Thoracic aorta (tissue), 2 donors: ENCODE measurements at places on chromosomes 6 and 20.
A peak's percentile ranks its signal among the peaks of the same experiment; 100 is the strongest.

DNA sequence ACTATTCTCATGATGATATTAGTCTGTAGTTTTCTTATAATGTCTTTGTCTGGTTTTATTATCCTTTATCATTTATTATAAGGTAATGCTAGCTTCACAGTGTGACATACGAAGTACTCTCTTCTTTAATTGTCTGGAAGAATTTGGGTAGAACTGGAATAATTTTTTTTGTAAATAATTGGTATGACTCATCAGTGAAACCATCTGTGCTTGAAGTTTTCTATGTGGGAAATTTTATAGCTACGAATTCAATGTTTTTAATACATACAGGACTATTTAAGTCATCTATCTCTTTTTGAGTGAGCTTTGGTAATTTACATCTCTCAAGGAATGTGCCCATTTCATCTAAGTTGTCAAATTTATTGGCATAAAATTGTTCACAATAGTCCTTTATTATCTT, 86.3 kb downstream of the SOD2 start:
- no peaks in the 10 kb centered on the region for H3K4me1 ChIP-seq
- H3K27ac ChIP-seq: no peak overlapping the region
- no peak overlapping the region for H3K4me3 ChIP-seq
- DNase-seq: no peak
- H3K27me3 ChIP-seq: no peaks in the 10 kb centered on the region
- H3K36me3 ChIP-seq: no peaks in the 10 kb centered on the region

- H3K27ac ChIP-seq: no peak overlapping the region
- H3K4me3 ChIP-seq: no peak overlapping the region
- no peaks in the 10 kb centered on the region for H3K36me3 ChIP-seq
- peaks cover 35% of the 10 kb centered on the region for H3K4me1 ChIP-seq
Measured at GRCh38 chr6:139600919-139601475, 226.5 kb upstream of the CITED2 start.

GRCh38 chr6:45654673-45655072, 276.9 kb upstream of the SUPT3H start:
- no peaks in the 10 kb centered on the region for H3K36me3 ChIP-seq
- no peaks in the 10 kb centered on the region for H3K27me3 ChIP-seq
- H3K4me3 ChIP-seq: no peak overlapping the region
- DNase-seq: no peak
- H3K27ac ChIP-seq: no peak overlapping the region
- no peaks in the 10 kb centered on the region for H3K4me1 ChIP-seq

DNA sequence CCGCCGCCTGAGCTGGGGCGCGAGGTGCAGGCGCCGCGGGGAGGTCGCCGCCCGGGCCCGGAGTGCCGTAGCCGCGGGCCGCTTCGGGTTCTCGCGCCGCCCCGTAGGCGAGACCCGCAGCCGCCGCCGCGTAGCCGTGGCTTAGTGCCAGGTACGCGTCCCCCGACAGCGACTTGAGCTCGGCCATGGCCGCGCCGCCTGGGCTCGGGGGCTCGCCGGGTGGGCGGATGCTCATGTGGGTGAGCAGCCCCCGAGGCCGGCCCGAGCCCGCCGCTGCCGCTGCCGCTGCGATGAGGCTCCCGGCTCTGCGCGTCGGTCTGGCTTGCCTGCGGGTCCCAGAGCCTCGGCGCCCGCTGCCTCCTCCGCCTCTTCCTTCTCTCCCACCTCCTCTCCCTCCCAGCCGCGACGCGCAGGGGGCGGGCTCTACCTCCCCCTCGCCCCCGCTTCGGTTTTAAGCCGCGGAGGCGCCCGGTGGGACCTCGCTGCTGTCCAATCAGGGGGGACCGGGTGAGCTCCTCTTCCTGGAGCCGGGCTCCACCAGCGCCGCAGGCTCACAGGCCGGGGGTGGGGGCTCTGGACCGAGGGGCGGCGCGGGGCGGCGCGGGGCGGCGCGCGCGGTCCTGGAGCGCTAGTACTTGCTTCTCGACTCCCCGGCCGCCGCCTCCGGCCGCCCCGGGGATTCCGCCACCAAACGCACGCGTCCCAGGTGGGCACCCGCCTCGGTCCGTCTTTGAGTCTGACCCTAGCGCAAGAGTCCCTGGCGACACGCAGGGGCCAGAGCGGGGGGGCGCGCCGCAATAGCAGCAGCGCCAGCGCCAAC, at the start of gene BHLHE23:
TSS of gene BHLHE23 (minus strand) at position 425 of the 820 bp plus-strand sequence. CDS start at position 235, 190 bp downstream.
- peak within 1 kb of the TSS; percentile 25 for H3K4me3 ChIP-seq
- H3K36me3 ChIP-seq: no peaks in the 10 kb centered on the region
- H3K27me3 ChIP-seq: peaks cover 32% of the 10 kb centered on the region

GRCh38 chr20:55469074-55469473, 536.2 kb downstream of the CBLN4 start:
- no peaks in the 10 kb centered on the region for H3K27me3 ChIP-seq
- no peak overlapping the region for H3K27ac ChIP-seq
- no peaks in the 10 kb centered on the region for H3K4me1 ChIP-seq
- no peak for DNase-seq

DNA sequence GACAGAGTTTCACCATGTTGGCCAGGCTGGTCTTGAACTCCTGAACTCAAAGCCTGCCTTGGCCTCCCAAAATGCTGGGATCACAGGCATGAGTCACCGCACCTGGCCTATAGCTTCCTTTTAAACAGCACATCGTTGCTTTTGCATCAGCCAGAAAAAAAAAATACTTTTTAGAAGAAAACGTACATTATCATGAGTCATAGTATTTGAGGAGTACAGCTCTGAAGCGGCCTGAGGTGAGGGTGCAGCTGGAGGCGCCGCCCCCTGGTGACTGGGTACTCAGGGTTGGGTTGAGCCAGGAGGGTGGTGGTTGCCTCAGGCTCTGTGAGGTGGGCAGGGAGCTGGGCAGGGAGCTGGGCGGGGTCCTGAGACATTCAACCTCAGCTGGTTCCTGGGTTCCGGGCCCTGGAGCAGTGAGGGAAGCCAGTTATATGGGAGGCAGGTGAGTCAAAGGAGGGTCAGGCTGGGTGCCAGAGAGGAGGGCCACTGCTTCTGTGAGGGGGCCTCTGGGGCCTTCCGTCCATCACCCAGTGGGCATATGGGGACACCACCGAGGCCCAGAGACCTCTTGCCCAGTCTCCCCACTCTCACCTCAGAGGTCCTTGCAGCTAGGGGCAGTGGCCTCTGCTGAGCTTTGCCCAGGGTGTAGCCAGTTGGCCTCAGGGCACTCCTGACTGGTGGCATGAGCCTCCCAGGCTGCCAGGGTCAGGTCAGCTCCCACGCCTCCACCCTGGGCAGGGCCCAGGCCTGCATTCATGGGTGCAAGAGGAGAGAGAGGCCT, 11.7 kb upstream of the ID1 start:
- no peaks in the 10 kb centered on the region for H3K36me3 ChIP-seq
- H3K27me3 ChIP-seq: no peaks in the 10 kb centered on the region
- H3K4me3 ChIP-seq: no peak overlapping the region
- peaks cover 10% of the 10 kb centered on the region for H3K4me1 ChIP-seq
- no peak for DNase-seq

- DNase-seq: no peak
- no peaks in the 10 kb centered on the region for H3K36me3 ChIP-seq
- no peaks in the 10 kb centered on the region for H3K4me1 ChIP-seq
- no peak overlapping the region for H3K27ac ChIP-seq
- no peak overlapping the region for H3K4me3 ChIP-seq
- H3K27me3 ChIP-seq: no peaks in the 10 kb centered on the region
Measured at GRCh38 chr20:12999201-12999600, 9.6 kb upstream of the SPTLC3 start.

- DNase-seq: no peak
- H3K27me3 ChIP-seq: no peaks in the 10 kb centered on the region
- H3K4me1 ChIP-seq: no peaks in the 10 kb centered on the region
- no peak overlapping the region for H3K27ac ChIP-seq
- H3K4me3 ChIP-seq: no peak overlapping the region
Measured at GRCh38 chr20:14634665-14635064, 297.3 kb upstream of the FLRT3 start.

DNA sequence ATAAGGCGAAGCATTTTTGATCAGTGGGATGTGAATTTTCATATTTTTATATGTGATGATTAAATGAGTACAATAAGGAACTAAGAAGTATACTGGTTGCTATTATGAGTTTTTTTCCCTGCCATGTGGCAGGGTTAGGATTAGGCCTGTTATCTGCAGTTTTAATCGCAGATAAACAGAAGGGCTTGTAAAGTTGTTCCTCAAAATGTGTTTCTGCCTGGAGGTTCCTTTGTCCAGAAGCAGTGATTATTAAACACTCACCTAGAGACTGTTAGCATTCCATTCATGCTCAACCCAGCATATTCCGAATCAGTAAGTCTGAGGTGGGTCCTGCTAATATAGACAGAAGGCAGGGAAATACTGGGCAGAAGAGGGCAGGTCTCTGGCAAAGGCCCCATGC, 316.0 kb downstream of the CLIC5 start:
- no peaks in the 10 kb centered on the region for H3K4me1 ChIP-seq
- H3K27ac ChIP-seq: no peak overlapping the region
- no peak overlapping the region for H3K4me3 ChIP-seq
- no peaks in the 10 kb centered on the region for H3K36me3 ChIP-seq

DNA sequence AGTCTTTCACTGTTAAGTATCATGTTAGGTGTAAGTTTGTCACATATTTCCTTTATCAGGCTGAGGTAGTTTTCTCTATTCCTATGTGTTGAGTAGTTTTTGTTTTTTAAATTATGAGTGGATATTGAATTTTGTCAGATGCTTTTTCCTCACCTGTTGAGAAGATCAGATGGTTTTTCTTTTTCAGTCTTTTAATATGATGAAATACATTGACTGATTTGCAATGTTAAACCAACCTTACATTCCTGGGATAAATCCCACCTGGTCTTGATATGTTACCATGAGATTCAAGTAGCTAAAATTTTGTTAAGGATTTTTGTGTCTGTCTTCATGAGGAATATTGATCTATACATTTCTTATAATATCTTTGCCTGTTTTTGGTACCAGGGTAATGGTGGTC, 52.1 kb downstream of the FOXO3 start:
- H3K4me1 ChIP-seq: peaks cover 62% of the 10 kb centered on the region
- H3K36me3 ChIP-seq: no peaks in the 10 kb centered on the region
- H3K27me3 ChIP-seq: no peaks in the 10 kb centered on the region
